Activated naive CD8-positive, alpha-beta T cell treated with anti-CD3 and anti-CD28 coated beads, Interleukin-2, amount 10 ng/mL, durations not matched to agents 7 days and 5 days (primary cell): ENCODE measurements at places on chromosomes 16 and 17. TPM values are rescaled to one million over a fixed set of nuclear protein-coding genes. Genes with fewer than 3 reads are reported as not detected.
A peak's percentile ranks its signal among the peaks of the same experiment; 100 is the strongest.

Gene KARS1
- 175 TPM for total RNA-seq

Gene FBXW10
- not detected for total RNA-seq

DNA sequence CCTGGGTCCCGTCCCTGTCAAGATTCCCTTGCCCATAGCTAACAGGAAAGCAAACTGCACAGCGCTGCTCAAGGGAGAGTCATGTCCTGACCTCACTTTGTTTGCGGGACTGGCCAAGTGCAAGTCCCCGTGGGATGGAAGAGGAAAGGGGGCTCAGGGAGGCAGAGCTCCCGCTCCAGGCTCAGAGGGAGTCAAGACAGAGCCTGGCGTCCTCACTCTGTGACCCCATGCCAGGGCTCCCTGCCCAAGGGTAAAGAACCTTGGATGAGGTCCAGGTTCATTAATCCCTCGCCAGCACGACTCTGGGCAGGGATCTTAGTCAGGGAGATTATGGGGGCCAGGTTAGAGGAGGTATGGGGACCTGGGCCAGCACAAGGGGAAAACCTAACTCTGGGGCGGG lies 51.5 kb upstream of the CBX4 start:
- no peak overlapping the region for H3K4me3 ChIP-seq
- H3K27me3 ChIP-seq = peaks cover 4% of the 10 kb centered on the region
- no peaks in the 10 kb centered on the region for H3K36me3 ChIP-seq
- no peaks in the 10 kb centered on the region for H3K4me1 ChIP-seq

- H3K27ac ChIP-seq = peak overlapping the region; percentile 77
- peaks cover 29% of the 10 kb centered on the region for H3K36me3 ChIP-seq
- H3K4me1 ChIP-seq = peaks cover 53% of the 10 kb centered on the region
- no peaks in the 10 kb centered on the region for H3K27me3 ChIP-seq
Observed at GRCh38 chr17:74749279-74750038, 1.0 kb downstream of the NHERF1 start.

- no peak for DNase-seq
- no peaks in the 10 kb centered on the region for H3K27me3 ChIP-seq
- no peak overlapping the region for H3K4me3 ChIP-seq
- H3K27ac ChIP-seq = no peak overlapping the region
Observed at GRCh38 chr17:10803350-10803749, 549 bp downstream of the TMEM238L start.

- H3K27ac ChIP-seq = no peak overlapping the region
- no peaks in the 10 kb centered on the region for H3K27me3 ChIP-seq
- H3K4me3 ChIP-seq = no peak overlapping the region
- peaks cover 41% of the 10 kb centered on the region for H3K36me3 ChIP-seq
- peaks cover 6% of the 10 kb centered on the region for H3K4me1 ChIP-seq
Observed at GRCh38 chr17:66460558-66460957, 158.1 kb downstream of the PRKCA start.

Gene GPRC5B
- total RNA-seq = 0.09 TPM

- H3K27me3 ChIP-seq = peaks cover 7% of the 10 kb centered on the region
- no peak overlapping the region for H3K27ac ChIP-seq
- peaks cover 1% of the 10 kb centered on the region for H3K4me1 ChIP-seq
- no peak for DNase-seq
- H3K36me3 ChIP-seq = no peaks in the 10 kb centered on the region
- H3K4me3 ChIP-seq = no peak overlapping the region
Observed at GRCh38 chr17:19357761-19358160, 4.8 kb downstream of the B9D1 start.

Gene ABCC12
- total RNA-seq = not detected

GRCh38 chr16:3780570-3780969 lies 63.2 kb upstream of the TRAP1 start:
- H3K4me3 ChIP-seq = no peak overlapping the region
- no peak overlapping the region for H3K27ac ChIP-seq
- peaks cover 15% of the 10 kb centered on the region for H3K36me3 ChIP-seq

GRCh38 chr17:34252444-34253138 lies 2.5 kb upstream of the CCL2 start:
- no peak overlapping the region for H3K4me3 ChIP-seq
- no peaks in the 10 kb centered on the region for H3K4me1 ChIP-seq
- H3K27ac ChIP-seq = no peak overlapping the region
- DNase-seq = no peak
- peaks cover 21% of the 10 kb centered on the region for H3K27me3 ChIP-seq

DNA sequence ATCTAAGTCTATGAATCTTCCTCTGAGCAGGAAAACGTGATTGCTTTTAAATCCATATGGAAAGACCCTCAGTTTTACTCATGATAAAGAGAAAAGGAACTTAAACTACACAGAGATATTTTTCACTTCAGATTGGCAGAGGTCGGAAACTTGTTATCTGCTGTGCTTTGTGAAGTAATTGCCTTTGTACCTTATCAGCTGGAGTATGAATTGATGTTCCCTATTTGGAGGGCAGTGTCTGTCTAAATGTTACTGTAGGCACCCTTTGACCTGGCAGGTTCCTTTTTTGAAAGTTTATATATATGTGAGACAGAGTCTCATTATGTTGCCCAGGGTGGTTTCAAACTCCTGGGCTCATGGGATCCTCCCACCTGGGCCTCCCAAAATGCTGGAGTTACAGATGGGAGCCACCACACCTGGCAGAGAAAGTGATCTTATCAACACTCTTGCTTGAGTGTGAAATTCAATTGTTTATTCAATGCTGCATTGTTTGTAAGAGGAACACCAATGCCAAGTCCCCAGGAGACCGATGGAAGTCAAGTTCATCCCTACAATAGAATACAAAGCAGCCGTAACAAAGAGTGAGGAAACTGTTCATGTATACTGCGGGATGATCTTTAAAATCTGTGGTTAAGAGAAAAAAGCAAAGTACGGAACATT lies 52.3 kb downstream of the ABCC1 start:
- no peak overlapping the region for H3K27ac ChIP-seq
- H3K4me1 ChIP-seq = peaks cover 10% of the 10 kb centered on the region
- no peak overlapping the region for H3K4me3 ChIP-seq
- no peak for DNase-seq

- H3K36me3 ChIP-seq = peaks cover 40% of the 10 kb centered on the region
- no peak for DNase-seq
- peaks cover 53% of the 10 kb centered on the region for H3K4me1 ChIP-seq
- H3K4me3 ChIP-seq = no peak overlapping the region
Observed at GRCh38 chr17:2188971-2189630, 114.5 kb downstream of the SMG6 start.

- DNase-seq = peak; percentile 80
- peaks cover 38% of the 10 kb centered on the region for H3K4me1 ChIP-seq
- peaks cover 29% of the 10 kb centered on the region for H3K27me3 ChIP-seq
- H3K27ac ChIP-seq = no peak overlapping the region
Observed at GRCh38 chr17:8409966-8410882, 12.6 kb upstream of the RNF222 start.

Gene CCDC200
- not detected for total RNA-seq

- H3K4me3 ChIP-seq = peak overlapping the region; percentile 89
- peaks cover 3% of the 10 kb centered on the region for H3K27me3 ChIP-seq
- DNase-seq = no peak
- peak overlapping the region; percentile 60 for H3K27ac ChIP-seq
- peaks cover 22% of the 10 kb centered on the region for H3K36me3 ChIP-seq
- peaks cover 44% of the 10 kb centered on the region for H3K4me1 ChIP-seq
Observed at GRCh38 chr17:58513267-58513964, 1.0 kb downstream of the MTMR4 start.

Gene MPP2
- 3.1 TPM for total RNA-seq

GRCh38 chr16:2664574-2664982 lies 17.7 kb upstream of the KCTD5 start:
- H3K36me3 ChIP-seq = peaks cover 1% of the 10 kb centered on the region
- H3K4me1 ChIP-seq = peaks cover 11% of the 10 kb centered on the region
- no peak overlapping the region for H3K4me3 ChIP-seq
- no peak for DNase-seq
- H3K27ac ChIP-seq = no peak overlapping the region
- no peaks in the 10 kb centered on the region for H3K27me3 ChIP-seq

Gene PRRT2
- total RNA-seq = 2.2 TPM

- H3K4me3 ChIP-seq = no peak overlapping the region
- no peak overlapping the region for H3K27ac ChIP-seq
- H3K4me1 ChIP-seq = peaks cover 8% of the 10 kb centered on the region
- no peaks in the 10 kb centered on the region for H3K27me3 ChIP-seq
Observed at GRCh38 chr16:28324887-28325279, 32.6 kb downstream of the SBK1 start.

DNA sequence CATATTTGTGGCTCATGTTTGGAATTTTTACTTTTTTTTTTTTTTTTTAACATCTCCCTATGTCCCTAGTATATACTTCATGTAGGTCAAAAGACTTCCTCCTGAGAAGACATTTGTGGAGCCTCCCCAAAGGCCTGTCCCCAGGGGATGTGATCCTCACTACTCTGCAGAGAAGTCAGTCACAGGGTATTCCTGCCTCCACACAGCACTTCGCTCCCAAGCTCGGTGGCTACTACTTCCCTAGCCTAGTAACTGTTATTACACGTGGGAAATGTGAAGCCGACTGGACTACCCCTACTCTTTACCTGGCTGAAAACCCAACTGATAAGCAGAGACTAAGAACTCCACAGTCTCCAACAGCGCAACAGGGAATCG lies 116.8 kb downstream of the HIC1 start:
- peaks cover 34% of the 10 kb centered on the region for H3K4me1 ChIP-seq
- H3K36me3 ChIP-seq = peaks cover 25% of the 10 kb centered on the region
- H3K27me3 ChIP-seq = no peaks in the 10 kb centered on the region

Gene TMEM88
- 3.7 TPM for total RNA-seq

Gene SLC5A11
- not detected for total RNA-seq

DNA sequence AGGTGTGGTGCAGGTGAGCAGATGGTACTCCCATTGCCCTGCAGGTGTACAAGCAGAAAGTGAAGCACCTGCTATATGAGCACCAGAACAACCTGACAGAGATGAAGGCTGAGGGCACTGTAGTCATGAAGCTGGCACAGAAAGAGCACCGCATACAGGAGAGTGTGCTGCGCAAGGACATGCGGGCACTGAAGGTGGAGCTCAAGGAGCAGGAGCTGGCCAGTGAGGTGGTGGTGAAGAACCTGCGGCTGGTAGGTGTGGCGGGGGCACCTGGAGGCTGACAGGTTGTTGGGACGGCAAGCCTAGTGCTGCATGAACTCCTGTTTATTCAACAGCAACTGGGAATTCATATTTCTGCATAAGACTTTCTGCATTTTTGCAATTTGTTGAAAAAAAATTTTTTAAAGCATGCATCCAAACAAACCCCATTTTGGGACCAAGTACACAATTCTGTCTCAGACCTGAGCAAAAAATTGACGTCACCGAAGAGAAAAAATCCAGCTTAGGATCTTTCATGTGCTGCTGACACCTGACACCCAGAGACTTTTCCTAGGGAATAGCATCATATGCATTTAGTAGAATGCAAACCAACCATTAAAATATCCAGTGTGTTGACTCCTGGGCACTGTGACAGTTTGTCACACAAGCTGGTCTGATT lies 13.5 kb upstream of the DBNDD1 start:
- no peaks in the 10 kb centered on the region for H3K27me3 ChIP-seq
- no peak overlapping the region for H3K4me3 ChIP-seq
- no peak for DNase-seq
- no peak overlapping the region for H3K27ac ChIP-seq
- peaks cover 8% of the 10 kb centered on the region for H3K36me3 ChIP-seq
- H3K4me1 ChIP-seq = no peaks in the 10 kb centered on the region

Gene KLHL10
- not detected for total RNA-seq

- H3K4me1 ChIP-seq = no peaks in the 10 kb centered on the region
- H3K4me3 ChIP-seq = no peak overlapping the region
- H3K27me3 ChIP-seq = peaks cover 8% of the 10 kb centered on the region
- H3K36me3 ChIP-seq = no peaks in the 10 kb centered on the region
- DNase-seq = no peak
Observed at GRCh38 chr17:55689672-55690071, 33.0 kb downstream of the TMEM100 start.

DNA sequence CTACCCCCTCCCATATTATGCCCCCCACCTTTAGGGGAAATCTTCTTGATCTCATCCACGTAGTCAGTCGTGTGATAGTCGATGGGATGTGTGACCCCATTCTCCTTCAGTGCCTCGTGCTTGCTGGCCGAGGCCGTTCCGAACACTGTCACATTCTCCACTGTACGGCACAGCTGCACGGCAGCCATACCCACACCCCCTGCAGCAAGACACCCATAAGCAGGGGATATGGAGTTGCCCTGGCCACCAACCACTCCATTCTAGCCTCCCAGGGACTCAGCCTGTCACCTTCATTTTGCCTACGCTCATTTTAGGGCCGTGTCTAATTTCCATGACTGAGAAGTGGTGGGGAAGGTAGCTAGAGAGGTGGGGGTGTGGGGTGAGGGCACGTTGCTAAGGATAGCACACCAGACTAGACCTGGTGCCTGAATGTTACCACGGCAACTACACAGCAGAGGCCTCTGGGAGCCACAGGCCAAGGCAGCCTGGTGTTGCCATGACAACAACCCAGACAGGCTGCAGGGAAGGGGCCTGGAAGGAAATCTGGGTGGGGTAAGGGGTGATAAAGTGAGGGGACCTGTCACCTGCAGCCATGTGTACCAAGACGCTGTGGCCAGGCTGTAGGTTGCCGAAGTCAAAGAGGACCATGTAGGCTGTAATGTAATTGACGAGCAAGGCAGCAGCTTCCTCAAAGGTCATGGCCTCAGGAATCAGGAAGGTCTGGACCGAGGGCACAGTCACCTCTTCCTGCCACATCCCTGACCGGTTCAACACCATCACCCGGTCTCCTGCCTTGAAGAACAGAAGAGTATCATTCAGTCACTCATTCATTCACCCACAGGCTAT lies 4.0 kb downstream of the VAT1 start:
- H3K27ac ChIP-seq = no peak overlapping the region
- DNase-seq = no peak
- peaks cover 30% of the 10 kb centered on the region for H3K4me1 ChIP-seq
- H3K27me3 ChIP-seq = no peaks in the 10 kb centered on the region

Gene MMP25
- total RNA-seq = 49.3 TPM

Gene SHBG
- total RNA-seq = not detected
